ENCODE measurements at places on chromosomes 5 and 9.

DNA sequence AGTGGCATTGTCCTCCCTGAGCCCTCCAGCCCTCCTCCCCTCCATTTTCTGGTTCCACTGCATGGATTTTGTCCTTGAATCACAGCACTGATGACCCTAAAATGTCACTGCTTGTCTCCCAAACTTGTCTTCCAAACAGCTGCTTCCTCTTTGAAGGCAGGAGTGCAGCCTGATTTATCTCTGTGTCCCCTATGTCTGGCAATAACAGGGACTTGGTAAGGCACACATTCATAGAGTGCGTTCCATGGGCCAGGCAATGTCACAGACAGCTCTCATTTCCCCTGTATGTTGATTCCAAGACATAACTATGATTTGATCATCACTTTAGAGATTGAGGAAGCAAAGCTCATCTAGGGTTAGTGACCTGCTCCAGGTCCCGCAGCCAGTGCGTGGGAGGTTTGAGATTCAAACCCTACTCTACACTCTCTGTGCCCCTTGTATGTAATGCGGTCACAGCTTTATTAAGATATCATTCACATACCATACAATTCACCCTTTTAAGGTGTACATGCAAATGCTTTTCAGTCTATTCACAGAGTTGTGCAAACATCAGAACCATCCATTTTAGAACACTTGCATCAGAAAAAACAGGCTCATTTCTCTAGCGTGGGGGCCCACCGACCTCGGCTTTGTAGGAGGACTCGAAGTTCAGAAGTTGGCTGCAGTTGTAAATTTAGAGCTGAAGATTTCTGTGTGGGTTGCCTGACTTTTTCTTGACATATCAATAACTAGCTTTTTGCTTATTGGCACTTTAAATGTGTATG is 28.4 kb upstream of the BOD1 start:
- no peaks in the 10 kb centered on the region for H3K4me1 ChIP-seq
- no peak for DNase-seq
- no peaks in the 10 kb centered on the region for H3K36me3 ChIP-seq
- peaks cover 39% of the 10 kb centered on the region for H3K27me3 ChIP-seq
- no peak overlapping the region for H3K27ac ChIP-seq

DNA sequence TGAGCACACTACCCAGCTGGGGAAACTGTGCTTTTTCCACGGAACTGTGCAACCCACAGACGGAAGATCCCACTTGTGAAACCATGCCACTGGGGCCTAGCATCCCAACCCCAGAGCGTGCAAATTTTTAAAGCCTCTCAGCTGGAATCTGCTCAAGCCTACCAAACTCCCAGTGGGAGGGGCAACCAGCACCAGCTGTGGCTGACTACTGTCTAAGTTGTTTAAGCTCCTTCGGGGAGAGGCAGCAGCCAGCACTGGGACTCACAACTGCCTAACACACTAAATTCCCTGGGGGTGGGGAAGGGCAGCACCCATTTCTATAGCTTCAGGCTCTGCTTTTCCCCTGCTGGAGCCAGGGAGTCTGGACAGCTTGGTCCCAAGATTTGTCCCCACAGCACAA is 287.6 kb upstream of the MSX2 start:
- H3K36me3 ChIP-seq: no peaks in the 10 kb centered on the region
- H3K4me1 ChIP-seq: no peaks in the 10 kb centered on the region
- no peak overlapping the region for H3K27ac ChIP-seq
- no peak for DNase-seq

- no peak for DNase-seq
- H3K4me3 ChIP-seq: no peak overlapping the region
- no peaks in the 10 kb centered on the region for H3K27me3 ChIP-seq
- H3K4me1 ChIP-seq: peaks cover 66% of the 10 kb centered on the region
- peak overlapping the region; percentile 73 for H3K27ac ChIP-seq
- H3K36me3 ChIP-seq: peaks cover 2% of the 10 kb centered on the region
These were observed 47.1 kb upstream of the NEK6 start for GRCh38 chr9:124210697-124211096.

- peaks cover 32% of the 10 kb centered on the region for H3K27me3 ChIP-seq
- H3K27ac ChIP-seq: no peak overlapping the region
- no peaks in the 10 kb centered on the region for H3K4me1 ChIP-seq
- H3K36me3 ChIP-seq: no peaks in the 10 kb centered on the region
These were observed 22.6 kb upstream of the RAPGEF1 start for GRCh38 chr9:131762356-131762932.

GRCh38 chr5:41795125-41795524 is 75.1 kb downstream of the OXCT1 start:
- H3K4me3 ChIP-seq: no peak overlapping the region
- peaks cover 24% of the 10 kb centered on the region for H3K36me3 ChIP-seq
- H3K4me1 ChIP-seq: no peaks in the 10 kb centered on the region
- no peak overlapping the region for H3K27ac ChIP-seq

DNA sequence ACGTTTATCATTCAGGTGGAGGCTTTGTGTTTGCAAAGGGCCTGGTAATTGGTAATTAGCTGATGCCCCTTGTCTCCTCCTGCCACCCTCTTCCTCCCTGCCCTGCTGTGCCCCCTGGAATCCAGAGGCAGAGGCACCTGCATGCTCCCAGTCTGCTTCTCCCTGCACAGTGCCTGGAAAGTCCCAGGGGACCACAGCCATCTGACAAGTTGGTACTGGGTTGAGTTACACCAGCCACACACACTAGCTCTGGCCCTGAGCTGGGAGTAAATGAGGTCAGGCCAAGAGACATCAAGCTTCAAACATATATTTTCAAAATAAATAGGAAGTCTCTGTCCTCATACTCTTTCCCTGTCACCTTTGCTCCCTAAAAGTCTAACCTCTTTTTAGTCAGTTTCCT is 56.3 kb downstream of the INSYN2B start:
- no peaks in the 10 kb centered on the region for H3K27me3 ChIP-seq
- no peak for DNase-seq
- H3K36me3 ChIP-seq: peaks cover 14% of the 10 kb centered on the region
- H3K4me3 ChIP-seq: no peak overlapping the region
- H3K4me1 ChIP-seq: peaks cover 52% of the 10 kb centered on the region
- peak overlapping the region; percentile 69 for H3K27ac ChIP-seq

DNA sequence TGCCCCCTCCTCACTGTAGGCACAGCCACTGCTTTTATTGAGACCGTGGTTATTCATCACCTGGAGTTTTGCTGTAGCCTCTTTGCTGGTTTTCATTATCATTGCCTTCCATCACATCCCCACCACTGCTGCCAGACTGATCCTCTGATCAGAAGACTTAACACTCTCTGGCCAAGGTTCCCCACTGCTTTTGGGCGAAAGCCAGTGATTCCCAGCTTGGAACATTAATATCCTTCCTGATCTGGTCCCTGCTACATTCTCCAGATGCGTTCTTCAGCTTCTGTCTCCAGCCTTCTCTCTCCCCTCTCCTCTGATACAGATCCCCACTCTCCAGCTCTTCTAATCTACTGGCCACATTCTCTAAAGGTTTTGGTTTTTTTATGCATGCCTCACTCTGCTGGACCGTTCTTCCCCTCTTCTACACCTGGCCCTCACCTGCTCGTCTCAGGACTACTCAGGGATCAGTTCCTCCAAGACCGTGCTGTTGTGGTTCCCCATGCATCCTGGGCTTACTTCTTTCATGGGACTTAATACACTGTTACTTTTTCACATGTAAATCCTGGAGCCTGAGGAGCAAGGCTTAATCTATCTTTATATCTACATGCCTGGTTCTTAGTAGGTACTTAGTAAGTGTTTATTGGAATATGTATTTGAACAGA is 115.0 kb downstream of the PRKACG start:
- H3K27me3 ChIP-seq: no peaks in the 10 kb centered on the region
- no peak overlapping the region for H3K27ac ChIP-seq

GRCh38 chr5:83337453-83338035 is 134.0 kb upstream of the VCAN start:
- H3K27me3 ChIP-seq: no peaks in the 10 kb centered on the region
- no peak overlapping the region for H3K4me3 ChIP-seq
- H3K27ac ChIP-seq: no peak overlapping the region
- H3K36me3 ChIP-seq: no peaks in the 10 kb centered on the region
- H3K4me1 ChIP-seq: peaks cover 15% of the 10 kb centered on the region
- DNase-seq: no peak

GRCh38 chr9:131302244-131303075 is 12.9 kb downstream of the PLPP7 start:
- no peaks in the 10 kb centered on the region for H3K4me1 ChIP-seq
- no peak for DNase-seq
- H3K27me3 ChIP-seq: no peaks in the 10 kb centered on the region
- no peak overlapping the region for H3K27ac ChIP-seq

- H3K27me3 ChIP-seq: no peaks in the 10 kb centered on the region
- peaks cover 28% of the 10 kb centered on the region for H3K4me1 ChIP-seq
- H3K36me3 ChIP-seq: peaks cover 2% of the 10 kb centered on the region
- DNase-seq: no peak
- no peak overlapping the region for H3K27ac ChIP-seq
These were observed 35.5 kb downstream of the PLGRKT start for GRCh38 chr9:5402217-5402616.

- no peak for DNase-seq
- peaks cover 45% of the 10 kb centered on the region for H3K27me3 ChIP-seq
- H3K4me1 ChIP-seq: peaks cover 8% of the 10 kb centered on the region
- H3K36me3 ChIP-seq: peaks cover 5% of the 10 kb centered on the region
- H3K27ac ChIP-seq: no peak overlapping the region
These were observed 1.2 kb downstream of the DIPK1B start for GRCh38 chr9:136713550-136713949.

DNA sequence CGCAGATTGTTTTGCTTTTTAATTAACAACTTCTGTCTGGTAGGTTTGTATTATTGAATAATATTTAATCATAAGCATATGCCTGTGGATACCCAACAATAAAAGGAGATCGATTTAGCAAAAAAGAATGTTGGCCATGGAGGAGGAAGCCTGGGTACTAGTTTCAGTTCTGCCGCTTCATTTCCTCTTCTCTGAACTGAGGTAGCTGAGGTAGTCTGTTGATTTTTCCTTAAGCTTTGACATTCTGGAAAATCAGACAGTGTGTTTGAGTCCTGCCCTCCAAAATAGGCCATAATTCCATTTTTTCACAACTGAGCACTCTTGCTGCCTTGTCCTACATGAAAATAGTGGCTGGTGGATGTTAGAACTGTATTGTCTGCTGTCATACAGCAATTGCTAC is 6.0 kb upstream of the GPR21 start:
- no peak overlapping the region for H3K4me3 ChIP-seq
- peaks cover 10% of the 10 kb centered on the region for H3K36me3 ChIP-seq
- no peak overlapping the region for H3K27ac ChIP-seq

DNA sequence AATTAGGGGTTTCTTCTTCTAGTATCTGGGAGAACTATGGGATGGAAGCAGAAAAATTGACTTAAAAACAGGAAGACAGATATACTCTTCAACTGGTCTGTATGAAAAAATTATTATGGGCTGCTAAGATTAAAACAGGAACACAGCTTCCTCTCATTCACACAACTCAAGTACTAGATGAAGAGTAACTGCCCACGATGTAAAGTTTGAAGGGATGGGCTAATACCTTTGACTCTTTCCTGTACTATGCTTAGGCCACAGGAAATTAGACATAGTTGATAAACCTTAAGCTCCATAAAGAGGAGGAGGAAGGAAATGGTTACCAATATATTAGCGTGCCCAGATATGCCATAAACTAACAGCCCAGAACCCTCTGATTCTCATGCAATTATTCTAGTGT is 88.6 kb downstream of the ANKRD31 start:
- no peaks in the 10 kb centered on the region for H3K36me3 ChIP-seq
- peaks cover 20% of the 10 kb centered on the region for H3K4me1 ChIP-seq
- peak overlapping the region; percentile 6 for H3K27ac ChIP-seq
- H3K27me3 ChIP-seq: no peaks in the 10 kb centered on the region
